ENCODE measurements at places on chromosomes 1 and 21. TPM values are rescaled to one million over a fixed set of nuclear protein-coding genes. Genes with fewer than 3 reads are reported as not detected.

DNA sequence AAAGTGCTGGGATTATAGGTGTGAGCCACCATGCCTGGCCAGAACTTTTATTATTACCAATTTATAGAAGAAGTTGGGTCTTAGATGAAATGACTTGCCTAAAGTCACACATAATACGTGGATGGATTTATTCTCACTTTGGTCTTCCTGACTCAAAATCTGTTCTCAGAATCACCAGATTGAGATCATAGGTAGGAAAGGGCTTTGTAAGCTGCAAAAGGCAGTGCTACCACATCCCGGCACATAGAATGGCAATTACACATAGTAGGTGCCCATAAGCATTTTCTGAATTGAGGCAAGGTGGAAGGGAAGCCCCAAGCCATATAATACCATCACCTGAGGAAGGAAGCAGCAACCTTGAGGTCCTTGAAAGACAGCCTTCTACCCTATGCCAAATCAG is 8.2 kb upstream of the CAPZB start:
- no peak for DNase-seq

DNA sequence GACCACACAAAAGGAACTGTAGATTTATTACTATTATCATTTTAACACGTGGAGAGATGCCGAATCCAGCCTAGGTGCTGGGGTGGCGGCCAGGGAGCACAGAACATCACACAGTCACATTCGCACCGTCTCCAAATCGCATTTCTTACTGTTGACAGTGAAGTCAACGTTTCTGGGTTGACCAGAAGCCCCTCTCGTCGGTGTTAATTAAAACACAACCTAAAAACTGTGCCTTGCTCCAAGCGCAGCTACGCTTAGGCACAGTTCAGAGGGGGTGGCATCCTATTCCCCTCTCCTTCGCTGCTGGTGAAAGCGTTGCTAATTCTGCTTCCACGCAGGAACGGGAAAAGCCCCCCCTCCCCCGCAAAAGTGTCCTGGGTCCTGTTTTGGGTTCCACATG is 4.1 kb downstream of the RIPK4 start:
- no peak for DNase-seq

DNA sequence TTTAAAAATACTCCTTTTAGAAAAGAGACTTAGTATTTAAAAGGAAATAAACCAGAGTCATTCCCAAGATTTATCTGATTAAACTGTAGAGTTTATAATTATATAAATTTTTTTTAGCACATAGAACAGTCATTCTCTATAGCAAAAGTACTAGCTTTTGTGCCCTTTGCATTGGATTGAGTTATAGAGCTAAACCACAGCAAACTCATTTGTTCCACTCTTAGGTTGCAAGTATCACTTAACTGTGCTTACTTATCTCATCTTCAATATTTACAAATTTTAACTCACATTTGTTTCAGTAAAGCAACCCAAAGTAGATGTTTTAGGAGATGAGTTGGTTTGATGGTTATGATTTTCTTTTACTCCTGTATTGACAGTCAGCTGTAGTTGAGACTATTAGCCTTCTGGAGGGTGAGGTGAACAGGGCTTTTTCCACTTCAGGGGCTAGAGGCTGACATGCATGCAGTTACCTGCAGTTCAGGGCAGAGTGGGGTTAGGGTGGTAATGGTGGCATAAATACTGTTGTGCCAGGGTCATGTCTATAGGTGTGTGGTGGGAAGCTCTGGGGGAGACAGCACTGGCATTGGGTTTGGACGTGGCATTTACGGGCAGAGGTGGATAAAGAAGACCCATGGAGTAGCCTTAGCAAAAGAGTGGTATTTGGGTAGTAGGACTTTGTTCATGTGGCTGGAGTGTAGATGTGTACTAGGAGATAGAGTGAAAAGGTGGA is 42.1 kb downstream of the DYRK1A start:
- no peak for DNase-seq

DNA sequence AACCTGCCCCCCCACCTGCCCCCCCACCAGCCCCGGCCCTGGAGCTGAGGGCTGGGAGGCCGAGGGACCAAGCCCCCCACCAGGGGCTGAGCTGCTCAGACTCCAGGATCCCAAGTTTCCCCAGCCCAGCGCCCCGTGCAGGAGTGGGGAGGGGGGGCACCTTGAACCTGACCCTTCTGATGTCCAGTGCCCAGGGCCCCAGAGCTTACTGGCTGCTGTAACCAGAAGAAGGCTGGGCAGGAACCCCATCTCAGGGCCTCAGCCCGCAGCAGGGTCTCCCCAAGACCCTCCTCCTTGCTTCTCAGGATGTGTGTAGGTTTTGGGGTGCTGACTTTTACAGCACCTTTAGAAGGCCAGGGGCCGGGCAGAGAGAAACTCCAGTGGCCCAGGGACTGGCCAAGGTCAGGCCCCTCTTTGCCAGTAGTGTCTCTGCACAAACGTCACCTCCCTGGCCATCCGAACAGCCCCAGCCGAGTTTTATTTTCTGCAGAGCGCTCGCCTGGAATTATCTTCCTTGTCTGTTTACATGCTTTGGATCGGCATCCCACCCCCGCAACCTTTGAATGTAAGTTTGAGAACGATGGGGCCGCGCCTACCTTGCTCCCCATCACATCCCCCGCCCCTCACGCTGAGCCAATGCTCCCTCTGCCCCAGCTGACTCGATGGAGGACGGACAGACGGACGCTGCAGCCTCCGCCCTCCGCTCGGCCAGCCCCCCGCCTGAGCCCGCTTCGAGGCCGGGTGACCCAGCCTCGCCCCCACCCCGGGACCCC is 70.1 kb upstream of the CASZ1 start:
- no peak for DNase-seq

GRCh38 chr1:228148935-228149405 is 760 bp upstream of the GJC2 start:
- no peak for DNase-seq

DNA sequence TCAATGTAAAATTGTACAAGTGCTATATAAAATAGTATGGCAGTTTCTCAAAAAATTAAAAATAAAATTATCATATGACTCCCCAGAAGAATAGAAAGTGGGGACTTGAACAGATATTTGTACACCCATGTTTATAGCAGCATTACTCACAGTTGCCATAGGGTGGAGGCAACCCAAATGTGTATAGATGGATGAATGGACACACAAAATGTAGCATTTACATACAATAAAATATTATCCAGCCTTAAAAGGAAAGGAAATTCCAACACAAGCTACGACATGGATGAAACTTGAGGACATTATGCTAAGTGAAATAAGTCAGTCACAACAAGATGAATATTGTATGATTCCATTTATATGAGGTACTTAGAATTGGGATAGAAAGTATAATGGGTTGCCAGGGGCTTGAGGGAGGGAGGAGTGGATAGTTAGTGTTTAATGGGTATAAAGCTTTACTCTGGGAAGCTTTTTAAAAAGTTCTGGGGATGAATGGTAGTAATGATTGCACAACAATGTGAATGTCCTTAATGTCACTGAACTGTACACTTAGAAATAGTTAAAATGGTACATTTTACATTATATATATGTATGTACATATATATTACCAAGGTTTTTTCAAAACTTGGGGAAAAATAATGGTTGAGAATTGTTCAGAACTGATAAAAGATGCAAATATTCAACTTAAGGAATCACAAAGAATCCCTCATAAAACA is 53.0 kb upstream of the ADORA3 start:
- DNase-seq: no peak

- no peak for DNase-seq
Measured at GRCh38 chr1:12436345-12436658, 181.7 kb downstream of the DHRS3 start.

DNA sequence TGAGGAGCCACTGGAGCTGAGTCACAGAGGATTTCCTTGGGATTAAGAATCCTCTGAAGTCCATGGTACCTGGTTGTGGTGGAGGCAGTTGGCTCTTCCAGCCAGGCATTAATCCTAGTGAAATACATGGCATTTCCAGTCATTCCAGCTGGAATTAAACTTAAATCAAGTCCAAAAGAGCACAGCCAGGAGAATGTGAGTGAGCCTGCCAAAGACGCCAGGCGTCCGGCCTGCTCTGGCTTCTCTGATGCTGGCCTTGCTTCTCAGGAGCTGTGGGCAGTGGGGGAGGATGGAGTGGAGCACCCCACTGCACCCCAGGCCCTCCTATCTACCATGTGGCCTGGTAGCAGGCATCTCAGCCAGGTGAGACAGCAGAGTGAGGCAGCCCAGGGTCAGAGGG is 23.4 kb upstream of the TENT5C start:
- peak; percentile 39 for DNase-seq

GRCh38 chr1:22295856-22296255 is 153.0 kb upstream of the WNT4 start:
- DNase-seq: no peak

DNA sequence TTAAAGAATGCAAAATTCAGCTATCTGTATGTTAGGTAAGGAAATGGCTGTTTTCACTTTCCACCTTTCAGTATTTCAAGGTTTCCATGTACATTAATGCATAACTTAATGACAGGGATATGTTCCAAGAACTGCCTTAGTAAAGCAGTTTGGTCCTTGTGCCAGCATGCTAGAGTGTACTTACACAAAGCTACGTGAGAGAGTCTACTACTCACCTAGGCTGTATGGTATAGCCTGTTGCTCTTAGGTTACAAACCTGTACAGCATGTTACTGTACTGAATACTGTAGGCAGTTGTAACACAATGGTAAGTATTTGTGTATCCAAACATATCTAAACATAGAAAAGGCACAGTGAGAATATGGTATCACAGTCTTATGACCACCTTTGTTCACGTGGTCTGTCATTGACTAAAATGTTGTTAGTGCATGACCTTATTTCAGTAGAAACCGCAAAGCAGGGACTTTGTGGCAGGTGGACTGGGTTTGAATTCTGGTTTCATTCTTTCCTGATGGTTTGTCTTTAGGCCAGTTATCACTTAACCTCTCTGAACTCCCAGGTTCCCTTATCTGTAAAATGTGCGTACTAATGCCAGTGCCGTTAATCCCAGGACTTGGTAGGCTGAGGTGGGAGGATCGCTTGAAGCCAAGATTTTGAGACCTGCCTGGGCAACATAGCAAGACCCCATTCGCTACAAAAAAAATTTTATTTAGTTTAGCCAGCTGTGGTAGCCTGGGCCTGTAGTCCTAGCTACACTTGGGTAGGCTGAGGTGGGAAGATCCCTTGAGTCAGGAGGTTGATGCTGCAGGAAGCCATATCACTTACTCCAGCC is 4.9 kb downstream of the SMYD2 start:
- no peak for DNase-seq

DNA sequence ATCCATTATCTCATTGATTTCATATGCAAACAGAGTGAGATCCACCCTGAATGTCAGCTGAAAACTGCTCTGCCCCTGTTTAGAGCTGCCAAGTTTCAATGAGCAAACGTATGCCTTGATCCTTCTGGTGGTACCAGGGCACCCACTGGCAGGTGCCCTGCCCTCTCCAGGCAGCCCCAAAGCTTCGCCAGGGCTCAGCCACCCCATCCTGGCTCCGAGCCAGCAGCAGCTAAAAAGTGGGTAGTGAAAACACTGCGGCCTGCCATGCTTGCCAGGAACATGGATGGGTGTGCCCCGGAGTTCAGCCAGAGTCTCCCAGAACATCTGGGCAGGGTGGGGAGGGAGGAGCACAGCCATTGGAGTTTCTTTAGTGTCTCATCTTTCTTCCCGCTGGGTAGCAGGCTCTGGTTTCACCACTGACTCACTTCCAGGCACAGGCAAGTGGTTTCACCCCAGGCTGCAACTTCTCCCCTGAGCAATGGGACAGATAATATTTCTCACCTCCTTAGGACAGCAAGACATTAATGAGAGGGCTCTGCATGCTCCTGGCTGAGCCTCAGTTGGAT is 8.1 kb upstream of the LMX1A start:
- DNase-seq: peak; percentile 56

- no peak for DNase-seq
Measured at GRCh38 chr1:23339632-23340031, 4.5 kb downstream of the HNRNPR start.

- peak; percentile 26 for DNase-seq
Measured at GRCh38 chr1:39694026-39694425, 2.8 kb upstream of the HPCAL4 start.

DNA sequence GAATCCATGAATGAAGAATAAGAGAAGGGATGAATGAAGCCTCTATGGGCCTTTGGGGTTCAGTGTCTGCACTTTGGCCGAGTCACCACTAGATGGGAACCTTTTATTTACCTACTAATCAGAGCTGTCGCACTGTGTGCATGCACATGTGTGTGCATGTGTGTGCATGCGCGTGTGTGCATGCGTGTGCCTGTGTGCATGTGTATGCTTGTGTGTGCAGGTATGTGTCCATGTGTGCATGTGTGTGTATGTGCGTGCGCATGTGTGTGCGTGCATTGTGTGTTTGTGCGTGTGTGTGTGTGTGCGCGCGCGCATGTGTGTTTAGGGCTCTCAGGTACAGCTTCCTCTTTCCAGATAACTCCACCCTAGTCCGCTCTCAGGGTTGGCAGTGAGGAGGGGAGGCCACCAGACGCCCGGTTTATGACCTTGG is 20.4 kb upstream of the UBXN10 start:
- DNase-seq: peak; percentile 50

DNA sequence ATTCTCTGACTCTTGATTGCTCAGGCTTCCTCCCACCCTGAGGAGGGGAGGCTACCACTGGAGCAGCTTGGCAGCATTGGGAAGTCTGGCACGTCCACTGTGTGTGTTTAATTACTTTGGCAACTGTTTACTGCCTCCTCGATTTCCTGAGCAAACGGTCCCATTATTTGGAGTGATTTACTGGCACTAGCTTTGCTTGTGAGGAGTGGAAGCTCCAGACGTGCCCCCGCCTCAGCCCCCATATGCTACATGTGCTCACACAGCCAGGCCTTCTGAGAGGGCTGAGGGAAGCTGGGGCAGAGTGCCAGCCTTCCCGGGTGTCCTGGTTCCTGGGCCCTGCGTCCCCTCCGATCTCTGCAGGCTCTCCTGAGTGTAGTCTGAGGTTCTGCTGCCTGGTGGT is 306.2 kb downstream of the PTPRU start:
- no peak for DNase-seq

DNA sequence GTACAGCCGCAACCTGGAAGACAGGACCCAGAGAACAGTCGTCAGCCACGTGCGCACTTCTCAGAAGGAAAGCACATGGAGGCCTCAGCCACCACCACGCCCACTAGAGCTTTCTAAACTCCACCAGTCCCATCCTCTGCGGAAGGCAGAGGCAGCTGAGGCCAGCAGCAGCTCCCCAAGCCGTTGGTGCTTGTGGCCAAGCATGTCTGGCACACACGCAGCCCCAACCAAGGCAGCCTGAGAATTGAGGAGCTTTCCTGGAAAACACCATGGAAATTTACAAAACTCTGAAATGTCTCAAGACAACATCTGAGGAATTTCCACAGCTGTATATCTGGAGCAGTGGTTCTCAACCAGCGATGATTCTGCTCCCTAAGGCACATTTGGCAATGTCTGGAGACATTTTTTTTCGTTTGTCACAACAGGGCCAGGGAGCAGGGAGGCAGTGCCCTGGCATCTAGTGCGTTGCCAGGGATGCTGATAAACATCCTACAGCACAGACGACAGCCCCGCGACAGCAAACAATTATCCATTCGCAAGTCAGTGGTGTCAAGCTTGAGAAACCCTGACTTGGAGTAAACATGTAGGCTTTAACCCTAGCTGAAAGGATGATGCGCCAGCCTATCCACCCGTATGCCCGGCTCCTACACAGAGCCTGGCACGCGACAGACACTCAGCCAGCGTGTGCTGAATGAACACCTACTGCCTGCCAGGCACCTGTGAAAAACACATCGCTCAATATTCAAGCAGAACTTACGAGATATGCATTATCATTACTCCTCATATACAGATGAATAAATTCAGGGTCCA is 24.7 kb downstream of the NPHP4 start:
- DNase-seq: no peak

The KRTAP11-1 gene
- total RNA-seq: not detected

The PRSS38 gene
- total RNA-seq: not detected

The FOXO6 gene
- total RNA-seq: 0.90 TPM

The CA6 gene
- not detected for total RNA-seq

The LCE1C gene
- total RNA-seq: not detected

The RGS8 gene
- 0.05 TPM for total RNA-seq

The PPFIA4 gene
- 2.4 TPM for total RNA-seq

All from HT1080 (cell line).